NCI-H1417 treated with DMSO at 0.1 percent for 48 hours (cell line): ENCODE measurements at places on chromosomes 5 and 9.

- DNase-seq, result no peak
Measured at GRCh38 chr5:98763001-98763630, 10.3 kb upstream of the RGMB start.

GRCh38 chr5:133360693-133361472, 251.5 kb downstream of the FSTL4 start:
- no peak for DNase-seq

DNA sequence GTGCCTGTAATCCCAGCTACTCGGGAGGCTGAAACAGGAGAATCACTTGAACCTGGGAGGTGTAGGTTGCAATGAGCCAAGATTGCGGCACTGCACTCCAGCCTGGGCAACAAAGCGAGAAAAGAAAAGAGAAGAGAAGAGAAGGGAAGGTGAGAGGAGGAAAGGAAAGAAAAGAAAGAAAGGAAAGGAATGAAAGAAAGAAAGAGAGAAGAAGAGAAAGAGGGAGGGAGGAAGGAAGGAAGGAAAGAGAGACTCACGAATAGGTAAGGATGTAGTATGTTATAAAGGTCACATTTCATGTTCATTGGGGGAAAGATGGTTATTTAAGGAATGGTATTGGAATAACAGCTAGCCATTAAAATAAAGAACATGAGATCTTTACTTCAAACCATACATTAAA, 10.4 kb upstream of the ANP32B start:
- DNase-seq, result no peak

DNA sequence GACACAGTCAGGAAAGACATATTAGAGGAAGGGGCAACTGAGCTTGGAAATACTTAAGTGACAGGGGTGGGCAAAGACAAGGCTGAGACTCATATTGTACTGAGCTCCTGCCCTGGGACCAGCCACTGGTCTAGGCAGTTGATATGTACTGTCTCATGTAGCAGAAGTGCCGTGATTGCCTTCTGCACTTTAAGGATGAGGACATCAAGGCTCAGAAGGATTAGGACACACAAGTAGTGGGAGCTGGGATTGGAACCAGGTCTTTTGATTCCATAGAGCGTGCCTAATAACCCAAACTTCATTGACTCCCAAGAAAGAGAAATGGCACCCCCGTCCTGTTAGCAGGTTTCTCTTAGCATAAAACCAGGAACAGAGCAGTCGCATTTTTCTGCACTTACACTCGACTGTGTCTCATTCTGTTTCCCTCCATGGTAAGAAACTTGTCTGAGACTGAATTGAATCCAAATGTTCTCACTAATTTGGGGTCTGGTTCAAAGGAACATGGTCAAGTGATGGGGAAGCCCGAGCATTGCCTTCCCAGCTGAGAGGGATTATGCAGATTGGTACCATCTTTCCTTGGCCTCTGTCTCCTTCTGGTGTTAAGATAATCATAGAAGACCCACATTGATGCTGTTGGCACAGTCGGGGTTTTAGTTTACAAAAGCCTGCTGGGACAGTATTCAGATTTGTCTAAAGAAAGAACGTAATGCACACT, 70.4 kb downstream of the ANGPTL2 start:
- DNase-seq, result no peak

DNA sequence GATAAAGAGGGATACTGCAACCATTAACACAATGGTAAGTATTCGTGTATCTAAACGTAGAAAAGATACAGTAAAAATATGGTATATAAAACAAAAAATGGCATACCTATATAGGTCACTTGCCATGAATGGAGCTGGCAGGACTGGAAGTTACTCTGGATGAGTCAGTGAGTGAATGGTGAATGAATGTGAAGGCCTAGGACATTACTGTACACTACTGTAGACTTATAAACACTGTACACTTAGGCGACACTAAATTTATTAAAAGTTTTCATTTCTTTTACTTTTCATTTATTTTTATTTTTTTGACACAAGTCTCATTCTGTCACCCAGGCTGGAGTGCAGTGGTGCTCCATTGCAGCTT, 14.1 kb downstream of the TDRD7 start:
- DNase-seq, result no peak

GRCh38 chr9:20244271-20244670, 378.0 kb downstream of the MLLT3 start:
- no peak for DNase-seq

GRCh38 chr5:57989378-57989777, 470.5 kb downstream of the PLK2 start:
- no peak for DNase-seq
